ENCODE measurements at places on chromosomes 11 and 22.

GRCh38 chr22:32987081-32987631 lies 71.0 kb downstream of the SYN3 start:
- DNase-seq: peak; percentile 7

DNA sequence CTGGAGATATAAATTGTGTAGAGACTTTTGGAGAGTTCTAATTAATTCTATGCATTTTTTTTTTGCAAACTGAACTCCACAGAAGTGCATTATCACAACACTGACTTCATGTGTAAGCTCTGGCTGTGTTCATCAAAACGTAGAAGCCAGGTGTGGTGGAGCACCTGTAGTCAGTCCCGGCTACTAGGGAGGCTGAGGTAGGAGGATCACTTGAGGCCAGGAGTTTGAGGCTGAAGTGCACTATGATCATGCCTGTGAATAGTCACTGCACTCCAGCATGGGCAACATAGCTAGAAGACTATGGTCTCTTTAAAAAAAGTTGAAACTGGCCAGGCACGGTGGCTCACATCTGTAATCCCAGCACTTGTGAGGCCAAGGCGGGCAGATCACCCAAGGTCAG lies 20.6 kb downstream of the TCF20 start:
- no peak for DNase-seq

- DNase-seq: no peak
Measured at GRCh38 chr11:39541945-39542351, 1917.5 kb downstream of the LRRC4C start.

- no peak for DNase-seq
Measured at GRCh38 chr11:31922450-31922849, 111.3 kb upstream of the PAX6 start.

DNA sequence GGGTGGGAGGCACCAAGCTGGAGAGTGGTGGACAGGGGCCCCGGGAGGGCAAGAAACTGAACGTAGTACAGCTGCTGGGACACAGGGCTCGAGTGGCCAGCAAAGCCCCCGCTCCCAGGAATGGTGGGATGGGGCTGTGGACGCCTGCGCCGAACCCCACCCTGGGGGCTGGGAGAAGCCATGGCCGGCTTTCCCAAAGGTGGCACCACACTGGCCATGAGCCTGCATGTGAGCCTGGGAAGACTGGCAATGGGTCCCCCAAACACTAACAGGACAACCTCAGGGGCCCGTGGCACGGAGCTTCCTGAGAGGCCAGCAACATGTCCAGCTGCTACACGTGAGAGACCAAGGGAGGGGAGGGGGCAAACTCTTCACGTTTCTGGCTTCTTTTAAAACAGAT lies 4.0 kb downstream of the ALG12 start:
- DNase-seq: no peak

DNA sequence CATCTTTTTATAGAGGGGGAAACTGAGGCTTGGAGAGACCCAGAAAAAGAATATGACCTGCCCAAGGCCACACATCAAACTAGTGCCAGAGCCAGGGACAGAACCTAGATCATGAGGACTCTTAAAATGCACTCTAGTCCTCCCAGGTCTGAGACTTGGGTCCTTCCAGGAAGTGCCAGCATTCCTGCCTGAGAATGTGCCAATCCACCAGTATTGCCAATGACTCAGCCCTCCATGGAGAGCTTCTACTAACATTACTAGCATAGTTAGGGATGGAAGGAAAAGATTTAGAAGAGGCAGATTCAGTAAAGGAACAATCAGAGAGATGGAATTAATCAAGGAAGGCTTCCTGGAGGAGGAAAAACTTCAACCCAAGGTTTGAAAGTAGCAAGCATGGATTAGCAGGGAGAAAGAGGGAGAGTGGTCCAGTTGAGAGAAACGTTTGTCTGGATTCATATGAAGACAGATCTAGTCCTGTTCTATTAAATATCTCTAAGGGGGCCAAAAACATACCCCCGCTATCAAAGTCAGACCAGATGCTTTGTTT lies 20.1 kb upstream of the SMIM35 start:
- peak; percentile 17 for DNase-seq

DNA sequence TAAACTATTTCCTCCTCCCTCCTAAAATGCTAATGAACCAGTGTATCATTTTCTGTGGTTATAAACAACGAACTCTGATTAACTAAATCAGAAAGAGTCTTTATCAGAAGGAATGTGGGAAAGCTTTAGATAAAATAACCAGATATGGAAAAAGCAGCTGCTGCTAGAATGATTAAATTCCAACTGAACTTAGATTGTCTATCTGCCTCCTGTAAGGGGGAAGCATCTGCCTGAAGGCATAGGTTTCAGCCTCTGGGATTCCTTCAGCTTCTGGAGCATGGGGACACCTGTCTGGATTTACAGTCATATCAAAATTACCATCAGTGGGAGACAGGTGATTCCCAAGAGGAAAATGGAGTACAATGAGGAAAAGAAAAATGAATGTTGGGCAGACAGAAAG lies 1095.5 kb upstream of the CCDC90B start:
- no peak for DNase-seq

GRCh38 chr11:11512502-11512901 lies 109.3 kb downstream of the GALNT18 start:
- no peak for DNase-seq

- DNase-seq: no peak
Measured at GRCh38 chr11:1508491-1508891, 21.9 kb upstream of the MOB2 start.

DNA sequence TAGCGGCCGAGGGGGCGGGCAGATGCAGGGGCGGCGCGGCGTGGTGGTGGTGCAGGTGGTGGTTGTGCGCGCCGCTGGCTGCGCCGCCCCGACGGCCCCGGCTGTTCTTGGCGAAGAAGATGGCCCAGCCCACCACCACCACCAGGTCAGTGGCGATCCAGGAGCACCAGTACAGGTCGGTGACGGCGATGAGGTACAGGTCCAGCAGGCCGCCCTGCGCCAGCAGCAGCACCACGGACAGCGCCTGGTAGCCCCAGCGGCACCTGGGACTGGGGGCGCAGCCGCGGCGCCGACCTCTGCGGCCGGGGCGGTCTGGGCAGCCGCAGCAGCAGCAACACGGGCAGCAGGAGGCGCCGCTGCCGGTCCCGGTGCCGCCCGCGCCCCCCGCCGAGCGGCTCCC lies 879 bp downstream of the TMEM121B start:
- peak; percentile 24 for DNase-seq

- no peak for DNase-seq
Measured at GRCh38 chr22:28918550-28919271, 35.3 kb downstream of the ZNRF3 start.

- peak; percentile 12 for DNase-seq
Measured at GRCh38 chr22:41620589-41621098, at the start of gene DESI1. Gene DESI1 (minus strand): TSS chr22:41621043. CDS start chr22:41620839, 204 bp downstream.

DNA sequence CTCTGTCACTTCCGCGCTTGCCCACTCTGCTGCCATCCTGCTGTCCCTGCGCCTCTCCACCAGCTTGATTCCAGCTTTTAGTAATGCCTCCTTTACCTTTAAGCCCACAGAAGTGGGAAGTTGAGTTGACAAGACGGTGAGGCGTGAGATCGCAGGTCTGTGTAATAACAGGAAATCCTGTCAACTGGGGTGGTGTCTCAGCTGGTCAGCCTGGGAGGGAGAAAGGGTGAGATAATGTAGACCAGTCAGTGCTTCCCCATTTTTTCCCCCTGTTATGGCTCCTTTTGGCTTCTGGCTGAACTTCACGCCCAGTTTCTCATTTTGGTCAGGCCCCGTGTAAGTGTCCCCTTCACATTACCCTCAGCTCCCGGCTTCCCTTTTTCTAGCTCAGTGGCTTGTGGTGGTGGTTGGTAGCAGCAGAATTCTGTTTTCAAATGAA lies 98.9 kb downstream of the TRAF6 start:
- DNase-seq: no peak

- DNase-seq: no peak
Measured at GRCh38 chr22:32692371-32692770, 109.1 kb upstream of the TIMP3 start.

GRCh38 chr11:86617502-86617901 lies 54.9 kb downstream of the ME3 start:
- DNase-seq: peak; percentile 76

DNA sequence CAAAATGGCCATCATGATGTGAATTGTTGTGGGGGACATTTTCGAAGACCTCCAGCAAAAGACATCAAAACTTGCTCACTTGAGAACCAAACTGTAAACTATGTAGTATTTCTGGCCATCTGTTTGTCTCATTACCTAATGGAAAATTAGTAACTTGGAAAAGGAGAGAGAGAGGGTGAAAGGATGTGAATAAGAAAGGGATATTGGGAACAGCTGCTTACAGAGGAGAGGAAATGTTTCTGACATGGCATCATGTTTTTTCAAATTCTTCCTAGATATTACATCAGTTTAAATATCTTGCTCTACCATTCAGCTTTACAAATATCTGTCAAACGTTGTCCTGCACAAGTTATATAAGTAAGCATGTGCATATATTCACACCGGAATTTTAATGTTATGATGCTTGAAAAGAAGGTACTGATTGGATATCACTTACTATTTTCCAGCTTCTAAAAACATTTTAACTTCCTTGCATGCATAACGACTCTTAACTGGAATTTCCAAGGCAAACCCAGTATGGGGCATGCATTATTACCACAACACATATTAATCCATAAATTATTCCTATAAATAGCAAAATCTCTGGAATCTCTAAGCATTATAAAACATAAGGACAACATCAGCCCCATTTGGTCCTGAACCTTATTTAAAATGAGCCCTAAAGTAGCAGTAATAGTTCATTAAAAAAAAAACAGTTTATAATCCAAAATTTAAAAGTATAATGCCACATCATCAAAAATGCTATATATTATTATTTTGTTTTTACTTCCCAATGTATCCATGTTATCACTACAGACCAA lies 20.0 kb downstream of the GUCY1A2 start:
- DNase-seq: peak; percentile 75

DNA sequence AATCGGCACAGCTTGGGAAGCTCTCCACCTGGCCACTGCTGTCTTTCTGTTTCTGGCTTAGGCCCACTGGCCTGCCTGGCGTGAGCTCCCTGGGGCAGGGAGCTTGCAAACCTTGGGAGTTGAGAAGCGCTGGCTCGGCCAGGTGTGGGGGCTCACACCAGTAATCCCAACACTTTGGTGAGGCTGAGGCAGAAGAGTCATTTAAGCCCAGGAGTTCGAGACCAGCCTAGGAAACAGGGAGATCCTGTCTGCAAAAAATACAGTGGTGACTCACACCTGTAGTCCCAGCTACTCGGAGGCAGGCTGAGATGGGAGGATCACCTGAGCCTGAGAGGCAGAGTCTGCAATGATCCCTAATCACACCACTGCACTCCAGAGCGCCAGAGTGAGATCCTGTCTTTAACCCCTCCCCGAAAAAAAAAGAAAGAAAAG lies 4.0 kb downstream of the AP5B1 start:
- DNase-seq: no peak

DNA sequence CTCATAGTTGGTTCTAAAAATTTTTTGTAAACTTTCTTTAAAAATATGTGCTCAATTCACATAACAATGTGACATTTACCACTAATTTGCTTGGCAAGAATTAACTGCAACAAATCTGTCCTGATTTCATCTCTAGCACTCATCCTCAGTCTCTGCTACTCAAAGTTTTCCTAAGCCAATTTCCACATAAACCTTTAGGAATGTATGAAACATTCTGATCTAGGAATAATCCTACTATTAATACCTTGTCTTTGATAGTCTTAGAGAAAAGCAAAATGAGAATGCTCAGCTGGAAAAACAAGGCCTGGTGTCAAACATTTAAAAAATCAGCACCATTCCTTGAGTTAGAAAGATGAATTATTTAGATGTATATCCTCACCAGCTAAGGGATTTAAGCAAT lies 114.3 kb downstream of the CD44 start:
- DNase-seq: no peak

DNA sequence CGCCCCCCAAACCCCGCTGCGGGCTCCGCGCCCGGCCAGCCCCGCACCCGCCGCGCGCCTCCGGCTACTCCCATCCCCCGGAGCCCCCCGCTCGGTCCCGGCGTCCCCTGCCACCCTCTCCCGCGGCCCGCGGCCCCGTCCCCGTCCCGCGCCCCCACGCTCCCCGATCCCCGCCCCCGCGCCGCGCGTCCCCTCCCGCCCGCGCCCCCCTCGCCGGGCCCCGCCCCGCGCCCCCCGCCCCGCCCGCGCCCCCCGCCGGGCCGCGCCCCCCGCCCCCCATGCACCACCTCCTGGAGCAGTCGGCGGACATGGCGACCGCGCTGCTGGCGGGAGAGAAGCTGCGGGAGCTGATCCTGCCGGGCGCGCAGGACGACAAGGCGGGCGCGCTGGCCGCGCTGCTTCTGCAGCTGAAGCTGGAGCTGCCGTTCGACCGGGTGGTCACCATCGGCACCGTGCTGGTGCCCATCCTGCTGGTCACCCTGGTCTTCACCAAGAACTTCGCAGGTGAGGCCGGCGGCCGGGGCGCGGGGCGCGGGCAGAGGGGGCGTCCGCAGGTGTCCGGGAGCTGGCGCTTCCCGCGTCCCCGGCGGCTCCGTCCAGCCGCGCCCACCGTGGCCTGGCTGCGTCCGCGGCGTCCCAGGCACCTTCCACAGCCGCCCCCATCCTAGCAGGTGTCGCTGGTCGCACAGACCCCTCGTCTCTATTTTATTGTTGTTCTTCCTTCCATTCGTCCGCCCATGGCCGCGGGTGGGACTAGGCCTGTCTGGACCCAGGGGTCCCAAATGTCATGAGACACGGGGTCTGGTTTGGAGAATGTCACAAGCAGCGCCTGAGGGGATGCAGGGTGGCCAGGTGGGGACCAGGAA lies at the start of gene PANX2:
Gene PANX2, plus strand, starts transcription at position 279 of the 866 bp plus-strand sequence. Its CDS starts 0 bp downstream, at position 279.
- DNase-seq: no peak

DNA sequence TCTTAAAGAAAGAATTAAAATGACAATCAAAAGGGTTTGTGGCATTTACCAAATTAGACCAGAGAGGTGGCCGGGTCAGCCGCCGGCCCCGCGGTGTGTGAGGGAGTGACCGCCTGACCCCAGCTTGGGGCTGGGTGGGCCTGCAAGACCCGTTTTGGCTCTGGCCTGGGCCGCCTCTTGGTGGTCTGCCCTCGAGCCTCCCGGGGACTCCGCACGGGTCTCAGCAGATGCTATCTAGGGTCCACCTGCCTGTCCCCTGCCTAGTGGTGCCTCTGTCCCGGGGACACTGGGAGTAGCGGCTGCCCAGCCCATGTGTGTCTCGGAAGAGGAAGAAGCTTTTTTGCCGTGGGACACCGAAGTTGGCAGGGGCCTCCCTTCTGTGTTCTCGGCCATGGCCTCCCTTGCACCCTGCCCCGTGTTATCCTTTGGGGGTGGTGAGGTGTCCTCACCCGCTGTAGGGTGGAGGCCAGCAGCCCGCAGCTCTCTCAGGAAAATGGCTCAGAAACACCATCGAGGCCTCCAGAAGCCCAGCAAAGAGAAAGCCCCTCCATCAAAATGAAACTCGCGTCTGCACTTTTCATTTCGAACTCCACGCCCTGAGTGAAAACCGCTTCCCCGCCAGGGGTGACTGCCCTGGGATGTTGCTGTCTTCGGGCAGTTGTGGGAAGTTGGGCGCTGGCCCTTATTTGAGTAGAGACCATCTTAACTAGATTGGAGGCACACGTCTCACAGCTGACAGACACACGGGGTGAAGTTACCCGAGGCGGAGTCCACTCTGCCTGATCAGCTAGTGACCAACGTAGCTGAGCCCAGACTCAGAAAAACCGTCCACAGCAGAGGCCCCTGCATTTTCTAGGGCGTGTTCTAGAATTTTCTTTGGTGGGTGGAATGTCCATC lies 8.0 kb downstream of the CCND1 start:
- DNase-seq: no peak

GRCh38 chr11:27348340-27348873 lies 14.6 kb downstream of the CCDC34 start:
- DNase-seq: no peak

Measured in fibroblast of lung (primary cell).